ENCODE measurements at places on chromosomes 6 and 20.

GRCh38 chr20:16451982-16452381 lies 121.3 kb downstream of the KIF16B start:
- no peak for DNase-seq

DNA sequence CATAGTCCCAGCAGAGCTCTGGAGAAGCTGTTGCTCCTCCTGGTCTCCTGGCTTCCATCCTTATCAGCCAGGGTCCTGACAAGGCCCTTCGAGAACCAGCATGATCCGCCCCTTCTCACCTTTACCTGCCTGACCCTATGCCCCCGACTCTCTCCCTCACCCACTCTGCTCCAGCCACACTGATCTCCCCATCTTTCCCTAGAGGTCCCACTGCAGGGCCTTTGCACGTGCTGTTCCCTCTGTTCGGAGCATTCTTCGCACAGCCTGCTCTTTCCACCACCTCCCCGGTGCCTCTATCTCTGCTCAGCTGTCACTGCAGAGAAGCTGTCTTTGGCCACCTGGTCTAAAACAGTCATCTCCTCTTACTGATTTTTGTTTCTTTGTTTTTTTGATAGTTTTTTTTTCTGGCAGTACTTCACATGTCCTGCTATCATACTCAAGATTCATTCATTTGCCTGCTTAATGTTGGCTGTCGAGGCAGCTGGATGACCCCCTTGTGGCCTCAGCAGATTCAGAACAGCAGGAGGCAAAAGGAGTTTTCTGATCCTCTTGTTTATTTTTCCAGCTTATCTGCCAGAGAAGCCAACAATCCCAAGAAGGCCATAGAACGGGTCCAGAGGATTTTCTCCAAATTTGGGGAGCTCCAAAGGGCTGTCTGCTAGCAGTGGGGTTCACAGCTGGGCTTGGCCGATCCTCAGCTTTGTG lies 1.6 kb upstream of the PTGIS start:
- no peak for DNase-seq

GRCh38 chr20:3447321-3447720 lies 23.5 kb upstream of the ATRN start:
- no peak for DNase-seq

DNA sequence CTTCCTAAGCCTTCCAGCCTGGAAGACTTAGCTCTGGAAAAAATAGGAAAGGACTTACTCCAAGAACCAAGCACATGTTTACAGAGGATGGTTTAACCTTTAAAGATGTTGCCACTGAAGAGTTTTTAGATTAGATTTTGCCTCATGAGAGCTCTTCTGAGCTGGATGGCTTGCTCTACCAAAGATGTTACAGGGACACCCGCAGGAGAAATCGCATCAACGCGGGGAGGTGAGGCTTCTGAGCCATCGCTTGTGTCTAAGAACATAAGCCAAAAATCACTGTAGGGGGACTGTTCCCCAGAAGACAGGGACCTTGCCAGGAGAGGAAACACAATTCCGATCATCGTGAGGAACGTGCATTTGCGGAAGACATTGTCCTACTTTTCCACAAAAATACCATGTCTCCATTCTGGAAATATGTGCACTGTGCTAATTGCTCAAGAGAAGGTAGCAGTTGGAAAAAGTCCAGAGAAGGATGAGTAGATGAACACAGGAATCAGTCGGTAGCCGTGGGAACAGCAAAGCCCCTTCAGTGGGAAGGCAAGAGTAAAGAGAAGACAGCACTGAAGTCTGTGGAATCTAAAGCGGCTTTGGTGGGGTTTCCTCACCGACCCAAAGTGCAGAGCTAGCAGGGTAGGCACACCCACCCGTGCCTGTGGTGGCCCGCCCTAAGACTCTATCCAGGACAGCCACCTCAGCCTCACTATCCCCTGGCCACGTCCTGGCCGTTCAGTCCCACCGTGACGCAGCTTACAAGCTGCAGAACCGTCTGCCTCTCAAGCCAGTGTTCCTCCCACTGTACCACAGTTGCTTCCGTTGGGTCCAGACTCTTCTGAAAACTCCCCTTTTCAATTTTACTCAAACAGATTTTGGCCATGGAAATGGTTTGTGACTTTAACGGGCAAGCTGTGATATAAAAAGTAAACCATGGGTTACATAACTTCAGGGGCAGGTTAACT lies 334.8 kb downstream of the NRN1 start:
- no peak for DNase-seq

GRCh38 chr20:44087857-44088120 lies 99.2 kb downstream of the JPH2 start:
- DNase-seq = no peak

DNA sequence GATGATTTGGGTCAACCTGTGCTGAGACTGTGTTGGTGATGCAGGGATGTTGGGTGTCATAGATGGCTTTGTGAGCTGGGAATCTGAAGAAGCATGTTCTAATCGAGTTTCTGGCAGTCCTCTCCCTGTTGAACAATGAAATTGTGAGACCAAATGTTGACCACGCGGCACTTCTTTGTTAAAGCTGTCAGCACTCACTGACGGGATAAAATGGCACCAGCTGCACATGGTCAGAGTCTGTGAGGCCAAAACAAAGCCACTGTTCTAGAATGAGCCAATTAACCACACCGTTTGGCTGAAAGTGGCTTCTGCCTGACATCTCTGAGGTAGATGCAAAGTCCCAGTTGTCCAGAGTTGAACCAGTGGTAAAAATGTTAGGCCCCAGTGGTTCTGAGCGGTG lies 562.2 kb downstream of the KIF16B start:
- DNase-seq = no peak

DNA sequence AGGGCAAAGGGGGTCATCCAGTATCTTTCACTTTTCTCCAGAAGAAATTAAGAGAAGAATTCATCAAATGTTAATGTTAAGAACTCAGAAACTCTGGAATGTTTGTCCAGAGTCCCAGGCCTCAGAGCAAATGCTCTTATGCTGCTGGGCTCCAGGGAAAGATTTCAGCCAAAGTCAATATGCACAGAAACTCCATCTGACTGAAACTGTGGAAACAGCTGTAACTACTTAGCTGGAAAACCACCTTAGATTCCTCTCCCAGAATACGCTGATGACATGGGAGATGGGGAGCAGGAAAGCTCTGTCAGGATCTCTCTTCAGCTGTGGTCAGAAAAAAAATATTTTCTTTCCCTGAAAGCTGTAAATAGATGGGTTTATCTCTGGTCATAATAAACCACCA lies 559.6 kb downstream of the RFPL4B start:
- DNase-seq = no peak

DNA sequence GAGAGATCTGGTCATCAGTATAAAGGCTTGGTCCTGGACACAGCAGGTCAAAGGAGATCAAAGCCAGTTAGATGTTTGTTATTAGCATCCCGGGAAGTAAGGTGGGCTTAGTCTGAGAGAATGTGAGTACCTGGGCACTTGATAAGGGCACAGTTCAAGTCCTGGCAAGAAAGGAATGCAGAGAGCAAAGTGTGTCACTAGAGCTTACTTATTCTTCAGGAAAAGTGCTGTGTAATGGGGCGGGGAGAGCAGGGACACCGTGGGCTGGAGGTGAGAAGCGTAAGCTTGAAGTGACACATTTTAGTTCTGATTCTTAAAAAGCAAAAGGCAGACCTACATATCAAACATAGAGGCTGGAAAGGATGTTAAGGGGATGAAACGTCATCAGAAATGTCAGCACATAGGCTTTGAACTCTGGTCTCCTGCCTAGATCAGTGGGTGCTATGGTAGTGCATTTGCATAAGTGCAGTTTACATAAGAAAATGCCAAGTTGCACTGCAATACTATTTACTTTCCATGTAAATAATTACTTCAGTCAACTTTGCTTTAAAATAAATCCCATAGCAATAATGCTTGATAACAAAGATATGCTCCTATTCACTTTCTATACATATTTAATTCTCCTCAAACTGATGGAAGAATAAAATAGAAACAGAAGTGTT lies 2.6 kb downstream of the SAMD5 start:
- DNase-seq = peak; percentile 46

DNA sequence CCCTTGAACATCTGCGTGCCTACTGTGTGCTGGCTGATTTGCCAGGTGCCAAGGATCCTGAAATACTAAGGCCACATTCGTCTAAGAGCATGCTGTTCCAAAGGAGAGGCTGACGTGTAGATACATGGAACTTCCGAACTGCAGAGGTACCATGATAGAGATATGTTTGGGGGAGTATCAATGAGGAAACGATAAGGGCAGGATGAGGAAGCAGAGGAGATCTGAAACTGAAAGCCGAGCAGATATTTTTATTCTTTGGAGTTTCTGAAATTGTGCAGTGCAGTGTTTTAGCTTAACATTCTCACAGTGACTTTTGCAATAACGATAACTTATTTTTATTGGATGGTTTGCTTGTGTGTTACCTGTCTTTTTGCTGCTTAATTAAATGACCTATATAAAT lies 24.3 kb downstream of the BMP6 start:
- no peak for DNase-seq

DNA sequence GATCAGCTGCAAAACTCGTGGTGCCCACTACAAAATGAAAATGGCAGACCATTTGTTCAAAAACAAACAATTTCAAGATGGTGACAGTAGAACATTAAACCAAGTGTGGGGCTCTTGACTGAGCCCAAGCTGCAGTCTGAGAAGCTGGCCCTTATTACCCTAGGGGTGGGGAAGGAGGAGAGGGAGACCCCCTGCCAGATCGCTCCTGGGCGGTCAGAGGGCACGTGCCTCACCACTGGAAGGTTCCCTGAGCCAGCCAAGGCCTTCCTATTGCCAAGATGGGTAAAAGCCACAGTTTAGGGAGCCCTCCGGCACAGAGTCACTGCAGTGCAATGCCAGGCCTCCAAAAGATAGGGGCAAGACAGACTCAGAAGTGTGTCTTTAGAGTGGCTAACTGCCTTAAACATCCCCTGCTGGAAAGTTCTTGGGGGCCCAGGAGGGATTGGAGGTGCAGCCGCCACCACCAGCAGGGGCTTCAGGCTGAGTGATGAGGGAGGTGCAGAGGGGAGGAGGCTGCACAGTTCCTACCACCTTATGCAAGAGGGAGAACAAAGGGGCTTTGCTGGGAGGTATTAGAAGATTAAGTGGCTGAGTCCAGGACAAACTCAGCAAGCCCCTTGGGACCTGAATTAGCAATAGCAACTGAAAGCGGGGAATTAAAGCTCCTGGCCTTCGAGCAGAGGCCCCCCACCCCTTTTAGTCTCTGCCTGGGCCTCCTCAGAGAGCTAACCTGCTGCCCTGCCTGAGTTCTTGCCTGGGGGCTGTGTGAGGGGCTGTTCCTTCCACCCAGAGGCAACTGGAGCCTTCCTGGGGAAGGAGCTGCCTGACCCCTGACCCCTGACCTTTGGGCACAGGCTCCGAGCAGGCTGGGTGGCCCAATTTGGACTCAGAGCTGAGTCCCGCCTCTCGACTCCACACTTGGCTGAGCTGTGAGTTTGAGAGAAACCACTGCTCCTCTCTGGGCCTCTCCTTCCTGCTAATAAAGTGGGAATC lies 88.4 kb downstream of the VEGFA start:
- no peak for DNase-seq

DNA sequence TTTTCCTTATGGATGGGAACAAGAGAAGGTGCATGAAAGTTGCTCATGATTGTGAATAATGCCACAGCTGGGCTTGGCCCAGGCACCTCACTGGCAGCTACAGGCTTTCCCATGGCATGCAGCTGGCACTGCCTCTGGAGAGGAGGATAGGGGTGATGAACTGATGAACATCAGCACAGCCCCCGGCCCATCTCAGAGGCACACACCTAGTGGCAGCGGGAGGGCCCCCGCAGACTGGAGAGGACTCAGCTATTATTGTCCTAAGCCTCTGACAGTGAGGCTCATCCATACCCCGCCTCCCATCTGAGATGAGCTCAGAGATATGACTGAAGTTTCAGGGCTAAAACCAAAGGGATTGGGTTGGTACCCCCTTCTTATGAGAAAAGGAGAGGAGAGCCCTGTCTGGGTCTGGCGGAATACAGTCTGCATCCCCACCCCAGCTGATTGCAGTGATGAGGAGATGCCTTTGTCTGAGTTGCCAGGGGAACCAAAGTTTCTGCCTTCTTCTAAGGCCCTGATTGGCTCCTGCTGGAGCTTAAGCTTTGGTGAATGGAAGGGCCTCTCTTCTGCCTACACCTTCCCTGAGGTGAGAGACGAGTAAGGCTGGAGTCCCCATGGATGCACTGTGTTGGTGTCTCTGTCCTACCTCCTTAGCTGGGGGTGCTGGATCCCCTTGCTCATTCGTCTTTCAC lies 27.6 kb upstream of the EPB41L1 start:
- DNase-seq = no peak

DNA sequence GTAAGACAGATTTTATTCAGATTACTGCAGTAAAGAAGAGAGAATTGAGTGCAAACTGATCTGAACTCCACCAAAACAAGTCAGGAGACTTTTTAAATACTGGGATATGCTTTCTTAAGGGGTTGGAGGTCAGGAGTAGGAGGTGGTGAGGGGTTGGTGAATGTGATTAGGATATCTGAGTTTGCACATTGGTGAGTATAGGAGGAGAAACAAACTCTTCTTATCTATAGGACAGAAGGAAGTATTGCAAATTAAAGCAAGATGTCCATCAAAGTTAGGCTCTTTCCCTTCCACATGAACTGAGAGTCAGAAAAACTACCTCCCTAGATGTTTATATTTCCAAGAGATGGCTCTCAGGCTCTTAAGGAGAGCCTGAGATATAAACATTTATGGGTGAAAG lies 114.6 kb upstream of the HTR1E start:
- DNase-seq = no peak

DNA sequence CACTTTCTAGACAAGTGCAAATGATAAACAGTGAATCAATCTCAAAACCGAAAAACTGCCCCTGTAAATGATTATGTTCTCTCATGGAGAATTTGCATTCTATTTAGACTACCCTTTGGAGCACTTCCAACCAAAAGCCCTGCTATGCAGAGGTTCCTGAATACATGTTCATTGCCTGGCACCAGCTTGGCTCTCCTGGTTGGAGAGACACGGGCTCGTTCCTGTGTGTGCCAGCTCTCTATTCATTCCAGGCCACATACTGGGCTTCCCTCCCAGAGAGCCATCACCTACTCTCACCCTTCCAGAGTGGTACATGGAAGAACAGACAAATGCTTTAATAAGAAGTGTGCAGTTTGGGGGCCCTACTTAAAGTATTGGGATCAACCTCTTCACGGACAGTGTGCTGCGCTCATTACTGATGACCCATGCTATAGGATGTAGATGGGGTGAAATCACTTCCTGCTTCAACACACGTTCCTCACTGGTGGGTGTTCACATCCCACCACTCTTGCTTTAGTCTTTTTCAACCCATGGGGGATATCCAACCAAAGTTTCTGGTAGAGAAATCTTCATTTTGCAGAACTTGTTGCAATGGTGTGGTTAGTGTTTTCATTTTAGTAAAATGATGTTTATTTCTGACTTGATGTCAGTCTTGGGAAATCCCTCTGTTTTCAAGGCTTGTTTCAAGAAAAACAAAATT lies 38.5 kb upstream of the NAA20 start:
- DNase-seq = no peak

GRCh38 chr20:3927486-3928291 lies 38.5 kb downstream of the PANK2 start:
- no peak for DNase-seq

DNA sequence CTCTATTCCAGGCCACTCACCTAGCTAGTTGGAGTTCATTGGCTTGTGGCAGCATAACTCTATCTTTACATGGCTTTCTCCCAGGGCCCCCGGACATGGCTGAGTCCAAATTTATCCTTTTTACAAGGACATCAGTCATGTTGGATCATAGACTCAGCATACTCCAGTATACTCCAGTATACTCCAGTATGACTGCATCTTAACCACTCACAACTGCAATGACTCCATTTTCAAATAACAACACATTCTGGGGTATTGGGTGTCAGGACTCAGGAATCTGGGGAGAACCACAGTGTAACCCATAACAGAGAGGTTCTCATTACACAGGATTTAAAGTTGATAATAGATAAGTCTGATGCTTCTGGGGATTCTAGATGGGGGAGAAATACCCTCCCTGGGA lies 53.8 kb upstream of the TSHZ2 start:
- DNase-seq = no peak

All from epithelial cell of esophagus (primary cell).